ENCODE measurements at places on chromosomes 7 and 10.

- no peak for DNase-seq
These were observed 47.9 kb upstream of the FEZF1 start for GRCh38 chr7:122352454-122352853.

GRCh38 chr10:52558090-52558489, 214.5 kb downstream of the MBL2 start:
- DNase-seq: no peak

DNA sequence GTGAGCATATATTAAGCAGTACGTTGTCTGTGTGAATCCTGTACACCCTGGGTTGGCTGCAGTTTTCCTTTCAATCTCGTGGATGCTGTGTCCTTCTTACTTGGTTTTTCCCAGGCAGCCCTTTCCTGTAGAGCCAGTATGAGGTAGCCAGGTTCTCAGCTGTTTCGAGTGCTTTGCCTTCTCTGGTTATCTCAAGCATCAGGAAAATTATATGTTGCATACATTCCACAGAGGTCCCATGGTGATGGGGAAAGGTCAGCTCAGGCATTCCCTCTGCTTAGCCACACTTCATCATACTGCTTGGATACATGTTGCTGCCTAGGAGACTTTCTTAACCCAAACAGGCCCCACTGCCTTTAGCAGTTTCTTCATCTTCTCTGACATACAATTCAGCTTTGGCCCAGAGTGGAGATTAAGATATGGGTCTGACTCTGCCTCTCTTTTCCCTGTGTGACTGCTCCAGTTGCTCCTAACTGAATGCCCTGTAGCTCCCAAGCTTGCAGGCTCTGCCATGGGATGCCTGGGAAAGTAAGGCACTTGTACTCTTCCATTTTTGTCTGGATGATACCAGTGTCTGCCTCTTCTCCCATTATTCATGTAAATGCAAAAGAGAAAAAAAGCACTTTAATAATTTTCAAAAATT, 11.3 kb downstream of the GNAI1 start:
- DNase-seq: peak; percentile 70

DNA sequence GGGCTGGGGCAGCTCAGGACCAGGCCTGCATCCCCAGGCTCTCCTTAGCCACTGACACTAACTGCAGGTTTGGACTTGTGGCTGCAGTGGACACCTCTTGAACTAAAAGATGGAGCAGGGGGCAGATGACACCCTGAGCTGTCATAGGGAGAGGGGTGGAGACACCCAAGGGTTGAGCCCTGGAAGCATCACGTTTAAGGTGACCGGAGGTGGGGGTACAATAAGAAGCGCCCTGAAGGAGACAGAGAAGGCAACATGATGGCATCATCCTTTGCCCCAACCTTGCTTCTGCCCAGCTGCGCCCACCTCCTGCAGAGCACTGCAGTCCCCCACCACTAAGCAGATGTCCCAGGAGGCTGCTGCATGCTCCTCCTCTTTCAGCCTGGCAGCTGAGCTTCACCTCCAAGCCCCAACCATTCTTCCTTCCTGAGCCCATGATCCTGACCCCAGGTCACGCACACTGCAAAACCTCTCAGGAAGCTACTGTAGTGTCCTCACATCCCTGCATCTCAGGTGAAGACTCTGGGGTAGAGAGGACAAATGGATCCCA, 25.5 kb downstream of the OGDHL start:
- no peak for DNase-seq

- no peak for DNase-seq
These were observed 143.9 kb downstream of the SH3PXD2A start for GRCh38 chr10:103711351-103711994.

GRCh38 chr7:98617960-98618418, 904 bp downstream of the NPTX2 start:
- DNase-seq: no peak
